ENCODE measurements at places on chromosomes 12 and 14.
A peak's percentile ranks its signal among the peaks of the same experiment; 100 is the strongest.

- DNase-seq = no peak
Observed at GRCh38 chr12:108090107-108090899, 38.8 kb upstream of the WSCD2 start.

- no peak for DNase-seq
Observed at GRCh38 chr14:36556811-36557433, 25.5 kb downstream of the NKX2-8 start.

DNA sequence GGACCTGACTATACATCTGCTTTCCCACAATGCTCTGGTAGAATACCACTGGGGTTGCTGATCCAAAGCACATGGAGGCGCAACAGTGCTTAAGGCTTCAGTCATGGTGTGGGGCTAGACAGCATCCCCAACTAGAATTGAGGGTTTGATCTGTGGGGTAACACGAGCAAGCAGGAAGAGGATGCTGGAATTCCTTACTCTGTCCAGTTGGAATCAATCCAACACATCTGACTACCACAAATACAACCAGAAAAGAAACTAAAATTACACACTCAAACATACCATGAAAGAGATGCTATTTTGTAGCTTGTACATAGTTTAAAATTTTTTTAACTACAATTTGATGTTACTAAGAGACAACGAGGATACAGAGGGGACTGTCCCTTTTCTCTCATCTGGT is 40.4 kb upstream of the GTF2A1 start:
- no peak for DNase-seq

DNA sequence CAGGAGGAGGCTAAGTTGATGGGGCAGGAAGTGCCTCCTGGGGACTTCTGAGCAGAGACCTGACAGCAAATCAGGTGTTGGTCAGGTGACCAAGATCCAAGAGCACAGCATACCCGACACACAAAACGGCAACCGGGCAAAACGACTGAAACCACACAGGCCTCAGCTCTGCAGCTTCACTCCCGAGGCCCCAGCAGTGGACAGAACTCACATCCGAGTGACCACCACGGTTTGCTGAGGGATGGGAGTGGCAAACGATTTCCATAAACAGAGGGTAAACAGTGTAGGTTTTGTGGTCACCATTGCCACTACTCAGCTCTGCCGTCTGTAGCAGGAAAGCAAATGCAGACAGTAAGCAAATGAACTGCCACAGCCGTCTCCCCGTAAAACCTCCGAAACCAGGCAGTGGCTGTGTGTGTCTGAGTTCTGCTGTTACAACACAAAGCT is 14.4 kb downstream of the CHFR start:
- no peak for DNase-seq

DNA sequence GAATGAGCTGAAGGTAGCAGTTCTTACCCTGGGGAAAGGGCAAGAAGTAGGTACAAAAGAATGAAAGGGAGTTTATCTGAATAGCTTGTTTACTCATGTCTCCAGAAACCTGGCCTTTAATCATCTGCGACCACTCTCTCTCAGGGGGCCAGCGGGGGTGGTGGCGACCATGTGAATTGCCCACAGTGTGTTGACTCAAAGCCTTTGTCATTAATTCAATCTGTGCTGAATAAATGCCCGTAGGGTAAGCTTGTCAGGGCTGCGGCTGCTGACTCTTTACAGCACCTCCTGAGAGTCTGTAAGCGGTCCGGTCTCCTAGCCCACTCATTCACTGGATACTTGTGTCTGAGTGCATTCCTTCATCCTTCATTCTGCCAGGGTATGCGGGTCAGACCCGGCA is 874.4 kb downstream of the SLC6A15 start:
- no peak for DNase-seq

GRCh38 chr12:12719496-12719895 is 2.3 kb downstream of the CDKN1B start:
- peak; percentile 55 for DNase-seq

DNA sequence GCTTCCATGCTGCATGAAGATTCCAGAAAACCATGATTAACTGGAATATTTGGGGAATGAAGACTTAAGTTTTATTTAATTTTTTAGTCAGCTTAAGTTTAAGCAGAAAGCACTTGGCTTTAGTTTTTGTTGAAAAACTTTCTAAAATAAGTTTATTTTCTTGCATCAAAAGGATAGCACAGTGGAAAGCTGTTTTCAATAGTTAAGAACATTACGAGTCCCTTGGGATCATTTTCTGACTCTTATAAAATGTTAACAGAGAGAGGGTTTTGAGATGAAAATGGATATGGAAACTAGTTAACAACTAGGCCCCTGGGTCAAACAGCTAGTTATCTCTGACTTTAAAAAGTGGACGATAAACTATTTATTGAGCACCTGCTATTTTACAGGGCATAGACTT is 181.9 kb upstream of the SLC38A2 start:
- DNase-seq = no peak

DNA sequence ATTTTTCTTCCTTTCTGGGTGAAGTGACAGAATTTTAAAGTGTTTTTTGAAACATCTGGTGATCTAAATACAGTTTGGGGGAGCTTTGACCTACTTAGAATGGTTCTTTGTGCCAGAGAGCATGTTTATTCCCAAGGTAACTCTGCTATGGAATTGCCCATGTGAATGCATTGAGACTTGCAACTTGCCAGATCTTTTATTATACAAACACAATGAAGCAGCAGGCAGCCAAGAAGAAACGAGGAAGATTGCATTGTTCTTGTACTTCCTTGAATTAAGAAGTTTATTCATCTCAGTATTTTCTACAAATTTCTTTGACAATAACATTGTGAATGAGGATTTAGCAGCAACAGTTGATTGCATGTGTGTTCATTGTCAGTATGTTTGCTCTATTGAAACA is 55.5 kb downstream of the FGD4 start:
- no peak for DNase-seq

DNA sequence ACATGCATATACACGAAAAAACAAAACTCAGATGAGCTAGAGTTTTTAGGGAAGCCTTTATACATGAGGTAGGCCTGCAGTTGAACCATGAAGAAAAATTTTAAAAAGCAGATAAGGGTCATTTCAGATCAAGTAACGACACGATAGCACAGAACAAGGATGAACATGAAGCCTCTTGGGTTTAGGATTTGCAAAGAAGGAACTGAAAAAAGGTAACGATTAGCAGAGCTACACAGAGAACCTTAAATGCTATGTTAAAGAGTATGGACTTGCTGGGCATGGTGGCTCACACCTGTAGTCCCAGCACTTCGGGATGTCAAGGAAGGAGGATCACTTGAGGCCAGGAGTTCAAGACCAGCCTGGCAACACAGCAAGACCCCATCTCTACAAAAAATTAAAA is 96.1 kb upstream of the HECTD1 start:
- no peak for DNase-seq

- DNase-seq = no peak
Observed at GRCh38 chr12:3752741-3753486, at the start of gene CRACR2A. CRACR2A (minus strand) TSS chr12:3753109; CDS start chr12:3696999, 56,110 bp downstream.

- DNase-seq = no peak
Observed at GRCh38 chr14:76719666-76720065, 41.6 kb upstream of the VASH1 start.

- no peak for DNase-seq
Observed at GRCh38 chr12:110860833-110861296, 14.1 kb downstream of the CCDC63 start.

- DNase-seq = no peak
Observed at GRCh38 chr14:102958461-102958860, 36.0 kb downstream of the AMN start.

- no peak for DNase-seq
Observed at GRCh38 chr14:99300190-99300589, 28.2 kb upstream of the BCL11B start.

GRCh38 chr12:117564881-117565280 is 203.5 kb upstream of the NOS1 start:
- DNase-seq = no peak

- no peak for DNase-seq
Observed at GRCh38 chr12:124747426-124748161, 116.1 kb downstream of the SCARB1 start.

DNA sequence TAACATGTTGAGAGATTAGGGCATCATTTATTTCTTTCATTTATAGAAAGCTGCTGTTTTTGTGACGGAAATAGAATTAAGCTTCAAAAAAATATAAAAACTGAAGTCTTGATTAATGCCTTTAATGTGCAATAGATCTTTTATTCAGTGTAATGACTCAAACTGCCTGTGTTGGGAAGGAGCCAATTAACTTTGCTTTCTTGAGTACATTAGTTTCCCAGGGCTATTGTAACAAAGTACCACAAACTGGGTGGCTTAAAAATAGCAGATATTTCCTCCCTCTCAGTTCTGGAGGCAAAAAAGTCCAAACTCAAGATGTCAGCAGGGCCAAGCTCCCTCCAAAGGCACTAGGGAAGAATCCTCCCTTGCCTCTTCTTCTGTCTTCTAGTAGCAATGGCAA is 36.6 kb downstream of the EID3 start:
- DNase-seq = no peak

GRCh38 chr12:131457331-131458047 is 253.4 kb upstream of the SFSWAP start:
- no peak for DNase-seq

DNA sequence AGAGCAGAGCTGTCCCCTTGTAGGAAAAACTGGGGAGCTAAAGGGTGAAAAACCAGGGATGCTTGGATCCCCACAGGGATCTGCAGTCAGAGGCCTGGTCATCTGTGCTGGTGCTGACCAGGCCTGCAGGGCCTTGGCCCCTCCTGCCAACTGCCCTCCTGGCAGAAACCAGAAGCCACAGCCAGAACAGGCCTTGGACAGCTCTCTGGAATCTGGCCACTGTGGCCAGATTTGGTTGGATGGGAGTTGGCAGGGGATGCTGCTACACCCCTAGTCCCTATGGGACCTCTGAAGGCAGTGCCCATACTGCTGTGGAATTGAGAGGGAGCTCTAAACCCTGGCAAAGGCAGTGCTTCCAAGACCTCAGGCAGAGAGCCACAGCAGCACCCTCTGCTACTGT is 9.2 kb upstream of the GPX2 start:
- DNase-seq = no peak

- peak; percentile 23 for DNase-seq
Observed at GRCh38 chr12:47080725-47081502, 1.2 kb upstream of the AMIGO2 start.

DNA sequence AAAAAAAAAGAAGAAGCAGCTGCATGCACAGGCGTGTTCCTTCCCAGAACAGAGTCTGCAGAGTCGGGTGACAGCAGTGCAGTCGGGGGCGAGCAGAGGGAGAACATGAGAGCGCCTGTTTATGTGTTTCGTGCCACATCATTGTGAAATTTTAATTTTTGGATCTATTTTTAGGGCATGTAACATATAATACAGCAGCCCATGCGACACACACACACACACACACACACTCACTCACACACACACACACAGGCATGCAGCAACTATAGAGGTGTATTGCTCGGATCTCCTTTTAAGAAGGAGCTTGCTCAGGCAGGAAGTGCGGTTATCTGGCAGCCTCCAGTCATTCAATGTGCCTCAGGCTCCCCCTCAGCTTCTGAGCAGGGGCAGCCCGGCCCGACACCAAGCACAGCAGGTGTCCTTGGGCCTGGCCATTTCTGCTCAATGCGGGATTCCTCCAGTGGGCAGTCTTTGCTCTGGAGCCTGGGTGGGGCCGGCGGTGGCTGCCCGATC is 71.8 kb downstream of the ZNF664 start:
- no peak for DNase-seq

- DNase-seq = peak; percentile 45
Observed at GRCh38 chr14:64788706-64789105, 84.5 kb downstream of the PLEKHG3 start.

DNA sequence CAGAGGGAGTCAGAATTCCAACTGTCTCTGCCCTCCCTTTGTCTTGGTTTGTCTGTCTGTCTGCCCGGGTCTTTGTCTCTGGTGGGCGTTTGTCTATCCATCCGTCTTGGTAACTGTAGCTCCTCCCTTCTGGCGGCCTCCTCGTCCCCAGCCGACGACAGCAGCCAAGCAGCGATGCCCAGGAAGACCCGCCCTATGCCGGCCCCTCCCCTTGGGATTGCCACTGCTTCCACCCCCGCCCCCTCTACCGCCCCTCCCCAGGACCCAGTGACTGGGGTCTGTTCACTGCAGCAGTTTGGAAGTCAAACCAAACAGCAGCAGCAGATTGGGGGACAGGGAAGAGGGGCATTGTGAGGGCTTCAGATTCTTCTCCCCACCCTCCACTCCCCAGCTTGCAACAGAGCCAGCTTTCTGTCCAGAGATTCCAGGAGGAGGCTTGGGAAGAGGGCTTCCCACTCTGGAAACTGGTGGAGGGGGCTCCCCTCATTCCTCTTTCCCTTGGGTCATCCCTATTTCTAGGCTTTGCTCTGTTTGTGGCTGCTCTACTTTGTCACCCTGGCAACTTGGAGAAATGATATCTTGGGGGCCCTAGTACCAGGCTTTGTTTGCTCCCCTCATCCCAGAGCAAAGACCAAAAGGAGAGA is 2.4 kb upstream of the RARG start:
- no peak for DNase-seq
